Globus pallidus (tissue), 1 donor: ENCODE measurements at places on chromosomes 7 and 10.

DNA sequence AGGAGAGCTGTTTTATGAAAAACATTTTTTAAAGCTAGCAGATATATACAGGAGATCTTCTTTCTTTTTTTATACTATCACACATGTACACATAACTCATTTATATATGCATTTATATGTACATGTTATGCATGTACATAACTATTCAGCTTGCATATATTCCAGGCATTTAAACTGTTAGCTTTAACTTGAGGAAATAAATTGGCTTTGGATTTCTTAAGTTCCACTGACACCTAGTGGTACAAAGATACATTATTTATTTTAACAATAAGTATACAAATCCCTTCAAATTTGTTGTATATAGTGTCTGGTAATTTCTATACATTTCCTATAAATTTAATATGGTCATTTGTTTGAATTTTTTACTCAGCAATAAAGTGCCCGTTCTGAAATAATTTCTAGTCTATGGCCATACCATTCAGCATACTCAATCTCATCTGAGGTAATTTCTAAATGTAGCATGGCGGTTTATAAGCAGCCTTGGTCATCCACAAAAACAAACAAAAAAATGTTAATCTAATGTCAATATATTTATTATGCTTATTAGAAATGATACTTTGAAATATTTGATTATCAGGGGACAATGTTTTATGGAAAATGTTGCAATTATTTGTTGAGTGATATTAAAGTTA, 11.6 kb downstream of the ZDHHC6 start:
- no peak for DNase-seq

DNA sequence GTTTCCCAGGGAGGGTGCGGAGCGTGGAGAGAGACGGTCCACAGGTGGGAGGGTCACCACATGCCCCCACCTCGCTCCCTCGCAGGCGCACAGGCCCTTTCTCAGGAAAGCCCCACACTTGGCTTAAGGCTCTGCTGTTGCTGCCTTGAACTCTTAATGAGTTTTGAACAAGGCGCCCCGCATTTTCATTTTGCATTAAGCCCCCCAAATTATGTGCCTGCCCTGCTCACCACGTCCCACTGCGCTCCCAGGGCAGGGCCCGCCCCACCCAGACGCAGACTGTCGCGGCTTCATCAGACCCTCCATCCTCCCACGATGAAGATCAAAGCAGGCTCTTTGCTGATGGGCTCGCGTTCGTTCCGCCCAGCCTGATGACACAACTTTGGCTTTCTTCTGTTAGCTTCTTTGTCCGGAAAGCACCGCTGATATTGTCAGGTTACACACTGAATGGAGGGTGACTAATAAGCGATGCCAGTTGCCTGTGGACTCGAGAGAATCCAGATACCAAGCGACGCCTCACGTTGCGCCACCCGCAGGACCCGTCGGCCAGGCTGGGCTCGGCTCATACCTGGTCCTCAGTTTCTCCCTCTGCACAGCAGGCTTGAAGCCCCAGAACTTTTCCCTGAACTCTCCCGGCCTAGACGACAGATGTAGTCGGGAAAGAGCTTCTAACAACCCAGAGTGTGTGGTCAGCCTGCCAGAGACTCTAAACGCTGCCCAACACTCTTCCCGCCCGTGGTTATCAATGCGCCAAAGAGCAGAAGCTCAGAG, 9.5 kb downstream of the CALML3 start:
- no peak for DNase-seq

GRCh38 chr7:149870701-149871483, 2.9 kb upstream of the ATP6V0E2 start:
- no peak for DNase-seq

DNA sequence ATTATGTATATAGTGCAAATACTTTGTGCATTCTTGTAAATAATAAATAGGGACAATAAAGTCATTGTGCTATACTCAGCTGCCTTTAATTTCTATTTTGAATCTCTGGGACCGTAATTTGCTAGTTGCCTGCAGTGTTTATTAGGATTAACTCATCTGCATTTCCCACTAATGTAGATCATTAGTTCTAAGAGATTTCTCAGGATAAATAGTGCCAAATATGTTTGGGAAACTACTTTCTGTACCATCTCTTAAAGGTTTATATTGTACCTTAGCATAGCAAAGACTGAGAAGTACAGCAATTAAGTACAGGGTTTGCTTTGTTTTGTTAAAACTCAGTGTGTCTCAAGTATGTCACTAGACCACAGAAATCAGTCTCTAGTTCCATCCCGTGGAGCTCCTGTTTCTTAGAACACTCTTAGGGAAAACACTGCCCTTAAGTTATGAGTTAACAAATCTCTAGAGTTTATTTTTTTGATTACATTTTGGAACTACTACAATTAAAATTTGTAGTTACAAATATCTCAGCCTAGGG, 26.0 kb downstream of the ADD3 start:
- peak; percentile 40 for DNase-seq
